ENCODE measurements at places on chromosomes 7 and 10. TPM values are rescaled to one million over a fixed set of nuclear protein-coding genes. Genes with fewer than 3 reads are reported as not detected.

ZNF786 gene
- total RNA-seq: 2.2 TPM

DNA sequence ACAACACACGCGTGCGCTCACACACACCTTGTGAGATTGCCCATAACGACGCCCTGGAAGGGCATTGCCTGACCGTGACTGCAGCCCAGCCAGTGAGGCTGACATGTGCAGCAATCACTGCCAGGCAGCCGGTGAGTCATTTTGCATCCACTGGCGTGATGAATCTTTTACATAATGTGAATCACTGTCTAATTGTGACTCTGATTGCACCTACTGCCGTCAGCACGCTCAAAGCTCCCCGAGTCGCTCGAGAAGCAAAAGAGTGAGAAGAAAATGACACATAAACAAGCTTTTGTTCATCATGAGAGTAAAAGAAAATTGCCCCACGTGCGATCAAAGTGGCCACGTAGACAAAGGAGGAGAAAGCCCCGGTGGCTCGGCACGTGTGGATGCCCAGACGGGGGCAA, 117.4 kb upstream of the PFKP start:
- H3K4me3 ChIP-seq: no peak overlapping the region
- peak overlapping the region; percentile 50 for H3K27ac ChIP-seq
- H3K27me3 ChIP-seq: peaks cover 35% of the 10 kb centered on the region
- no peaks in the 10 kb centered on the region for H3K36me3 ChIP-seq
- H3K4me1 ChIP-seq: peaks cover 31% of the 10 kb centered on the region

GRCh38 chr7:93544691-93545090, 29.8 kb downstream of the CALCR start:
- H3K36me3 ChIP-seq: no peaks in the 10 kb centered on the region
- no peaks in the 10 kb centered on the region for H3K27me3 ChIP-seq
- no peaks in the 10 kb centered on the region for H3K4me1 ChIP-seq

DNA sequence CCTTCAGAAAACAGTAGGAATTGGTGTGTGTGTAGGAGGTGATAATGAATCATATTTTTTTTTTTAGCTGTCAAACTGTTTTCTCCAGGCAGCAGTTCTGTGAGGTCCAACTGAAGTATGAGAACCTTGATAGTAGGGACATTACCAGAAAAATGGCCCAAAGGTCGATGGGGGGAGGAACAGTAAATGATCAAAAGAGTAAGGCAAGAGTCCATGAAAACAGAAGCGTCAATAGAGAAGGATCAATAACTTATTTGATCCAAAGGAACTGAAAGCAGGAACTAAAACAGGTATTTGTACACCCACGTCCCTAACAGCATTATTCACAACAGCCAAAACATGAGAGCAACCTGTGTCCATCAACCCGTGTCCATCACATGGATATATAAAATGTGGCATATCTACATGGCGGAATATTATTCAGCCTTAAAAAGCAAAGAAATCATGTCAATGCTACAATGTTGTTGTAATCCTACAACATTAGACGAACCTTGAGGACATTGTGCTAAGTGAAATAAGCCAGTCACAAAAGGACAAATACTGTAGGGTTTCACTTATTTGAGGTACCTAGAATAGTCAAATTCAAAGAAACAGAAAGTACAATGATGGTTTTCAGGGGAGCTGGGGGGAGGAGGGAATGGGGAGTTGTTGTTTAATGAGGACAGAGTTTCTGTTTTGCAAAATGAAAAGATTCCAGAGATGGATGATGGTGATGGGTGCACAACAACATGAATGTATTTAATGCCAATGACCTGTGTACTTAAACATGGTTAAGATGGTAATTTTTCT, 214.0 kb upstream of the KLF14 start:
- peaks cover 48% of the 10 kb centered on the region for H3K36me3 ChIP-seq
- DNase-seq: no peak
- no peaks in the 10 kb centered on the region for H3K27me3 ChIP-seq
- peak overlapping the region; percentile 38 for H3K4me3 ChIP-seq

GRCh38 chr7:7566651-7567611, at the start of gene MIOS:
TSS of gene MIOS (plus strand) at chr7:7566884. CDS start at chr7:7572476, 5,592 bp downstream.
- H3K27me3 ChIP-seq: no peaks in the 10 kb centered on the region
- peaks cover 30% of the 10 kb centered on the region for H3K4me1 ChIP-seq
- DNase-seq: peak; percentile 76
- H3K4me3 ChIP-seq: peak within 1 kb of the TSS; percentile 80

DNA sequence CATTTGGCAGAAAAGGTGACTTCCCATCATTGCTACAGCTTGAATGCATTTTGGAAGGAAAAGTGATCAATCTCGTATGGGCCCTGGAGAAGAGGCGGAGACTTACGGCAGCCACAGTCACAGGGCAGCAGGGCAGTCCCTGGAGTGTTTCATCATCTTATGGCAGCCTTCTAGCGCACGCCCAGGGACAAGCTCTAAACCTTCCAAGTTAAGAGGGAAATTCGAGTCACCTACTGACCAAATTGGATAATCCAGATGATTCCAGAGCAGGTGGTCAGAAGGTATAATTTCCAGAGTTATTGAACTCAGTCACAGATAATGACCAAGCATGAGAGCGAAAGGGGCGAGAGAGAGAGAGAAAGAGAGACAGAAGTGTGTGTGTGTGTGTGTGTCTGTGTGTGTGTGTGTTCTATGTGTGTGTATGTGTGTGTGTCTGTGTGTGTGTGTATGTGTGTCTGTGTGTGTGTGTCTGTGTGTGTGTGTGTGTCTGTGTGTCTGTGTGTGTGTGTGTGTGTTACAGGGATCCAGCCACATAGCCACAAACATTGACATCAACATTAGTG, 123.7 kb upstream of the ADAM12 start:
- no peak for DNase-seq
- H3K27ac ChIP-seq: no peak overlapping the region
- peaks cover 3% of the 10 kb centered on the region for H3K27me3 ChIP-seq
- no peak overlapping the region for H3K4me3 ChIP-seq
- H3K36me3 ChIP-seq: no peaks in the 10 kb centered on the region
- no peaks in the 10 kb centered on the region for H3K4me1 ChIP-seq

DNA sequence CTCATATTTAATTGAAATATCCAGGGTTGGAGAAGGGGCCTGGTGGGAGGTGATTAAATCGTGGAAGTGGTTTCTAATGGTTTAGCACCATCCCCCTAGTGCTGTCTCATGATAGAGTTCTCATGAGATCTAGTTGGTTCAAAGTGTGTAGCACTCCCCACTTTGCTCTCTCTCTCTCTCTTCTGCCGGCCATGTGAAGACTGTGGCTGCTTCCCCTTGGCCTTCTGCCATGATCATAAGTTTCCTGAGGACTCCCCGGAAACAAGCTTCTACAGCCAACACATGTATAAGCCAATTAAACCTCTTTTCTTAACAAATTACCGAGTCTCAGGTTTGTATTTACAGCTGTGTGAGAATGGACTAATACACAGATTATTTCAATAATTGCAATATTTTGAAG, 305.8 kb upstream of the KCND2 start:
- no peak for DNase-seq
- H3K36me3 ChIP-seq: no peaks in the 10 kb centered on the region
- no peak overlapping the region for H3K27ac ChIP-seq
- H3K4me3 ChIP-seq: no peak overlapping the region
- H3K27me3 ChIP-seq: no peaks in the 10 kb centered on the region

- H3K27ac ChIP-seq: no peak overlapping the region
- DNase-seq: no peak
- H3K4me3 ChIP-seq: no peak overlapping the region
- no peaks in the 10 kb centered on the region for H3K27me3 ChIP-seq
- H3K4me1 ChIP-seq: no peaks in the 10 kb centered on the region
Observed at GRCh38 chr7:114466917-114467316, 52.3 kb downstream of the FOXP2 start.

GPR141 gene
- not detected for total RNA-seq

DNA sequence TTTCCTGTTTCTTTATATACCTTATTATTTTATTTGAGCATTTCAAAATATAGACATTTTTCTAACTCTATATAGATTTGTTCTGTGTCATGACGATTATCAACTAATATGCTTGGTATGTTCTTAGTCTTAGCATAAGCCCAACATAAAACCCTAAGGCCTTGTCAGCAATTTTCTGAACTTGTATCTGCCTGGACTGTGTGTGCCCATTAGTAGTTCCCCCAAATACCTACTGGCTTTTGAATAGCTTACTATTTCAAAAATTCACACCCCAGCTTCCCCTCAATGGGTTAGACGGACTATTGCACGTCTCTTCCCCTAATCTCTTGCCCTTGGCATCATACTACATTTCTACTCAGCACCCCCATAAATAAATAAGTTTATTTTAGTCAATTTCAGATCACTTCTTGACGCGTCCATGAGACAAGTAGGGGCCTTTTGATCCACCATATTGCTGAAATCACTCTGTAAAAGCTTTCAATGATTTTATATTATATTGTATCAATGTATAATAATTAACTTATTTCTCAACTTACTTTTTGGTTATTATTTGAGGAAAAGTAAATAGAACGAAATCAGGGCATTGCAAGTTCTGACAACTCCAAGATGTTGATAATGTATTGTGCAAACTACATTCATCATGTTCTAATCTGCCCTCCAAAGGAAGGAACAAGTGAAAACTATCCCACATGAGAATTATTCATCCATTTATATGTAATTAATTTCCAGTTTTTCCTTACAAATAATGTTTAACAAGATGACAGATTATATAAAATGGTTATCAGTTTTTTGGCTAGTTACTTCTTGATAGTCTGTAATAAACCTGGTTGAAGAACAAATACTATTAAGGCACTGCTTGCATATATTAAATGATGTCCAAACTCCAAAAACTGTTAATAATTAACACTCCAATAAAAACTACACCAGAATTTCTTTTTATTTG, 1.1 kb upstream of the AKR1C3 start:
- H3K4me3 ChIP-seq: no peak overlapping the region
- H3K27ac ChIP-seq: no peak overlapping the region
- peaks cover 9% of the 10 kb centered on the region for H3K4me1 ChIP-seq

GRCh38 chr7:111147708-111148533, 57.0 kb downstream of the LRRN3 start:
- no peak for DNase-seq
- no peak overlapping the region for H3K27ac ChIP-seq

NFKB2 gene
- total RNA-seq: 328 TPM

GRCh38 chr10:78520737-78521430, 487.2 kb downstream of the RPS24 start:
- H3K36me3 ChIP-seq: no peaks in the 10 kb centered on the region
- H3K27me3 ChIP-seq: no peaks in the 10 kb centered on the region
- H3K4me3 ChIP-seq: no peak overlapping the region

SLC13A1 gene
- not detected for total RNA-seq

CYP2C9 gene
- not detected for total RNA-seq

DNA sequence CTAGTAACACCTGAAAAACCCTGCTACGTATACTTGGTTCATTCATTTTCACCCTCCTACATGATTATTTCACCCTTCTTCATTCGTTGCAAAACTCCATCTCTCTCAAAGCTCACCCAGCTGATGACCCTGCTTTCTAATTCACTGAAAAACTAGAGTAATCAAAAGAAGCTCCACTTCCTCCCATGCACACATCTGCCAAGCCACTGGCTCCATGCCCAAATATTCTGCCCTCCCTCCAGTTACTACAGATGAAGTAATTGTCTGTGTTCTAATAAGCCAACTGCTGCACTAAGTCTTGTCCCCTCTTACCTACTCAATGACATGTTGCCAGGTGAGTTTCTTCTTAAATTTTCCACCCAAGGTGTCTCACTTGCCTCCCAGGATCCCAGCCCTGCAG, 96.9 kb upstream of the CCDC71L start:
- H3K4me1 ChIP-seq: no peaks in the 10 kb centered on the region
- no peak overlapping the region for H3K27ac ChIP-seq
- H3K4me3 ChIP-seq: no peak overlapping the region

- no peaks in the 10 kb centered on the region for H3K36me3 ChIP-seq
- H3K27ac ChIP-seq: no peak overlapping the region
- peaks cover 2% of the 10 kb centered on the region for H3K27me3 ChIP-seq
- peaks cover 35% of the 10 kb centered on the region for H3K4me1 ChIP-seq
Observed at GRCh38 chr10:4243651-4244050, 458.6 kb upstream of the KLF6 start.

DNA sequence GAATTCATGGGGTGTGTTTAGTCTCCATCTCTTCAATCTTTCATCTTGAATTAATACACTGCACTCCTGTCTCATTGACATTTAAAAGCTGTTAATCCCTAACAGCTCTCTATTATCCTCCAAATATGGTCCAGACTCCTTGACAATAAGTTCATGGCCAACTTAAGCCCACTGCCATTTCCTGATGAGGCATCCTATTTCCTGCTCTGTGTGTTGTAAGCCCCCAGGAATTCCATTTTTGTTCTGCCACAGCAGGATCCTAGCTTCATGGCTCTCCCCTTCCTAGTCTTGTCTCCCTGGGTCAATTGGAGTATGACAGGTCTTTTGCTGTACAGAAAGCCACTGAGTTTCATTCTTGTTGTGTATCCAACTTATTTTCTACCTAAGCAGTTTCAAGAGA, 218.8 kb downstream of the OTUD1 start:
- H3K27ac ChIP-seq: no peak overlapping the region
- H3K27me3 ChIP-seq: peaks cover 6% of the 10 kb centered on the region
- no peak for DNase-seq
- H3K4me3 ChIP-seq: no peak overlapping the region
- H3K36me3 ChIP-seq: no peaks in the 10 kb centered on the region

RTKN2 gene
- total RNA-seq: 5.4 TPM

GRCh38 chr7:22214000-22214399, 143.0 kb downstream of the RAPGEF5 start:
- peaks cover 2% of the 10 kb centered on the region for H3K4me1 ChIP-seq
- H3K36me3 ChIP-seq: no peaks in the 10 kb centered on the region
- no peak for DNase-seq
- no peak overlapping the region for H3K27ac ChIP-seq
- H3K4me3 ChIP-seq: no peak overlapping the region

- H3K36me3 ChIP-seq: no peaks in the 10 kb centered on the region
- H3K4me1 ChIP-seq: no peaks in the 10 kb centered on the region
- no peak overlapping the region for H3K4me3 ChIP-seq
- DNase-seq: no peak
Observed at GRCh38 chr7:74398426-74398825, 55.3 kb upstream of the GTF2IRD1 start.

- H3K36me3 ChIP-seq: no peaks in the 10 kb centered on the region
- H3K27me3 ChIP-seq: no peaks in the 10 kb centered on the region
- no peak for DNase-seq
- peaks cover 16% of the 10 kb centered on the region for H3K4me1 ChIP-seq
- no peak overlapping the region for H3K4me3 ChIP-seq
Observed at GRCh38 chr7:107854989-107855388, 36.0 kb upstream of the DLD start.

GRCh38 chr7:99000904-99001465, 122.7 kb downstream of the TRRAP start:
- H3K27ac ChIP-seq: no peak overlapping the region
- no peak overlapping the region for H3K4me3 ChIP-seq
- DNase-seq: no peak
- peaks cover 2% of the 10 kb centered on the region for H3K4me1 ChIP-seq
- H3K36me3 ChIP-seq: peaks cover 30% of the 10 kb centered on the region

DNA sequence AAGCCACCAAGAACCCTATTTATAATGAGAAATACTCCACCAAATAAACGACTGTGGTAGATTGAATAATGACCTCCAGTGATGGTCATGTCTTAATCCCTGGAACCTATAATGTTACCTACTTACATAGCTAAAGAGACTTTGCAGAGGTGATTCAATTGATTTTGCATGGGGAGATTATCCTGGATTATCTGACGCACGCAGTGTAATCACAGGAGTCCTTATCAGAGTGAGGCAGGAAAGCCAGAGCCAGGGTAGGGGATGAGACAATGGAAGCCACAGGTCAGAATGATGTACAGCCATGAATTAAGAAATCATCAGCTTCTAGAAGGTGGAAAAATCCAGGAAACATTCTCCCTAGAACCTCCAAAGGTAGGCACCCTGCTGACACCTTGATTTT, 286.4 kb upstream of the SP4 start:
- H3K4me3 ChIP-seq: no peak overlapping the region
- no peak for DNase-seq
- no peaks in the 10 kb centered on the region for H3K4me1 ChIP-seq
- H3K36me3 ChIP-seq: no peaks in the 10 kb centered on the region
- H3K27me3 ChIP-seq: peaks cover 3% of the 10 kb centered on the region
- no peak overlapping the region for H3K27ac ChIP-seq

Data from activated naive CD4-positive, alpha-beta T cell treated with anti-CD3 and anti-CD28 coated beads for 36 hours (primary cell).